Pericardium fibroblast (primary cell): ENCODE measurements at places on chromosomes 11 and 22. TPM values are rescaled to one million over a fixed set of nuclear protein-coding genes. Genes with fewer than 3 reads are reported as not detected.

The CCDC15 gene
- total RNA-seq, result 1.0 and 1.1 TPM in 2 replicates

The CD6 gene
- total RNA-seq, result not detected in 2 replicates

The RIN1 gene
- total RNA-seq, result 18.4 and 25.3 TPM in 2 replicates

The IGF2 gene
- 539 and 549 TPM in 2 replicates for total RNA-seq

The CERK gene
- total RNA-seq, result 20.4 and 25.9 TPM in 2 replicates

The CARD10 gene
- total RNA-seq, result 5.6 and 9.1 TPM in 2 replicates

The PRR5L gene
- total RNA-seq, result 1.8 and 8.9 TPM in 2 replicates

The UCP3 gene
- under 0.01 and 0.47 TPM in 2 replicates for total RNA-seq

The KCTD14 gene
- total RNA-seq, result 0.26 and 2.6 TPM in 2 replicates

The PKNOX2 gene
- 5.9 and 8.2 TPM in 2 replicates for total RNA-seq

The DNAL4 gene
- total RNA-seq, result 15.5 and 15.6 TPM in 2 replicates

The LARGE1 gene
- 14.4 and 17.9 TPM in 2 replicates for total RNA-seq

The TMEM191C gene
- 0.23 and 0.51 TPM in 2 replicates for total RNA-seq

The IL17RA gene
- 8.8 and 11.2 TPM in 2 replicates for total RNA-seq

The MS4A4A gene
- total RNA-seq, result not detected in 2 replicates

The VSIG2 gene
- total RNA-seq, result not detected in 2 replicates

The PTGDR2 gene
- 0.77 and 0.93 TPM in 2 replicates for total RNA-seq

The OR52N4 gene
- not detected in 2 replicates for total RNA-seq

The PTPRJ gene
- 3.8 and 4.0 TPM in 2 replicates for total RNA-seq

The CHID1 gene
- total RNA-seq, result 88.0 and 91.3 TPM in 2 replicates

The OR52I2 gene
- not detected in 2 replicates for total RNA-seq

The ADORA2A gene
- 2.9 and 5.4 TPM in 2 replicates for total RNA-seq

The MAP6 gene
- total RNA-seq, result 5.6 and 6.1 TPM in 2 replicates

The CASP5 gene
- not detected in 2 replicates for total RNA-seq

The RCOR2 gene
- 7.8 and 8.4 TPM in 2 replicates for total RNA-seq

The FADS3 gene
- total RNA-seq, result 127 and 137 TPM in 2 replicates

The SPA17 gene
- total RNA-seq, result 1.4 and 9.1 TPM in 2 replicates

The CASP4 gene
- total RNA-seq, result 107 and 126 TPM in 2 replicates

The C1QTNF5 gene
- total RNA-seq, result 42.8 and 52.9 TPM in 2 replicates

The HBG2 gene
- total RNA-seq, result not detected in 2 replicates

The BDNF gene
- total RNA-seq, result 0.34 and 4.1 TPM in 2 replicates

The OR2D3 gene
- not detected in 2 replicates for total RNA-seq

The ZDHHC8 gene
- 22.9 and 28.9 TPM in 2 replicates for total RNA-seq

The DESI1 gene
- 16.4 and 54.1 TPM in 2 replicates for total RNA-seq

The PHOX2A gene
- total RNA-seq, result not detected in 2 replicates

The GLYATL2 gene
- total RNA-seq, result 0.17 and 1.1 TPM in 2 replicates

The LRRC10B gene
- not detected in 2 replicates for total RNA-seq

The NLRP10 gene
- total RNA-seq, result not detected in 2 replicates

The LRP4 gene
- total RNA-seq, result 5.7 and 10.3 TPM in 2 replicates

The TRIM48 gene
- total RNA-seq, result not detected in 2 replicates

The TRIM49 gene
- not detected in 2 replicates for total RNA-seq

The DRAP1 gene
- total RNA-seq, result 84.4 and 99.7 TPM in 2 replicates

The GAL gene
- 0.26 TPM in 1 of 2 replicates, not detected in the other for total RNA-seq

The APOA5 gene
- not detected in 2 replicates for total RNA-seq

The MFNG gene
- not detected in 2 replicates for total RNA-seq

The SMTNL1 gene
- not detected in 2 replicates for total RNA-seq

The RAG1 gene
- 0.12 and 0.43 TPM in 2 replicates for total RNA-seq

The CDC42BPG gene
- 0.26 TPM in 1 of 2 replicates, not detected in the other for total RNA-seq

The ANO1 gene
- 0.35 and 0.43 TPM in 2 replicates for total RNA-seq

The APOBEC3C gene
- 15.9 and 30.5 TPM in 2 replicates for total RNA-seq

The RIMBP3C gene
- 1.1 and 1.3 TPM in 2 replicates for total RNA-seq

The CBLIF gene
- not detected in 2 replicates for total RNA-seq

The SEPTIN5 gene
- total RNA-seq, result 23.6 and 30.8 TPM in 2 replicates

The NLRP6 gene
- total RNA-seq, result not detected in 2 replicates

The OR4C45 gene
- not detected in 2 replicates for total RNA-seq
